Stimulated activated CD4-positive, alpha-beta T cell treated with anti-CD3 and anti-CD28 coated beads, Interleukin-15, amount 100 ng/mL, for 24 hours (primary cell): ENCODE measurements at places on chromosomes 6 and 20.
A peak's percentile ranks its signal among the peaks of the same experiment; 100 is the strongest.

DNA sequence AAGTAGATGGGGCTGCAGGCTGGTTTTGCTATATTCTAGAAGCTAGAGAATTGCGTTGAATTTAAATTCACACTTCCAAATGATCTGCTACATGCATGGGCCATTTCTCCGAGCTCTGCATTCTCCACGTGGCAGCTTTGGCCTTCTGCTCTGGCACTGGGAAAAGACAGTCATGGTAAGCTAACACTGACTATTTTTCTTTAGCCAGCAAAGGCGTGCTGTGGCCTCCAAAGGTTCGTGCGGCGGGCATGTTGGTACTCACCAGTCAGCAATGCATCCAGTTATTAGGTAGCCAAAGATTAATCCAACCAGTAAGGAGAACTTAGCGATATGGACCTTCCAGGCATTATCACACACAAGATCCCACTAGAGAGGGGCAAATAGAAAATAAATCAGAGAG is 41.4 kb downstream of the SLC22A23 start:
- no peak for DNase-seq

DNA sequence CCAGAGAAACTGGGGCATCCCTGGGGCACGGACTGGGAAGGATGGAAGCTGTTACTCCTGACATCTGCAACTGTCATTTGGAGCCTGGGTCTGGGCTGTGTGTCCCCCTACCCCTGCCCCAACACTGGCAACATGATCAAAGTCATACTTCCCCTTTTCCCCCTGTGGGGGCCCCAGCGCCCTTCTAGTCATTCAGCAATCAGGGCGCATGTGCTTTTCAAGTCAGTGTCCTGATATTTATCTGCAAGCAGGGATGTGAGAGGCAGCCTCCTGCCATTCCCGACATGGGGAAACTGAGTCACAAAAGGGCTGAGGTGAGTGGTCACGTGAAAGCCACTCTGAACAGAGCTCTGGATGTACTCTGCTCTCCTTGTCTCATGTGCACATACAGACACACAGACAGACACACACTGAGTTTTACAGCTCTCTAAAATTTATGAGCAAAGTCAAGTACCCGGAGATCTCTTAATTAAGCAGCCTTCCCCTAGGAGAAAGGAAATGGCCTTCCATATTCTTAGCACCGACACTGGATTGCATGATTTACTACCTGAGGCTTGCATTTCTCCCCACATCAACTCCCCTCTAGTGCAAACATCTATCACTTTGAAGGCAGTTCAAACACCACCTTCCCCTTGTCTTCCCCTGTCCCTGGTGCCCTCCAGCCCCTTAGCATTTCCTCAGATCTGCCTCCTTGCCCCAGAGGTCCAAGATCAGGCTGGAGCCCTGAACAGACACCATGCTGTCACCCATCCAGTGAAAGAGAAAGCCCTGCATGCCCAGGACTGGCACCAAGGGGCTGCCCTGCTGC is 170.7 kb downstream of the CDC5L start:
- no peak for DNase-seq

- no peak for DNase-seq
Measured at GRCh38 chr20:59334651-59335300, 34.4 kb downstream of the EDN3 start.

DNA sequence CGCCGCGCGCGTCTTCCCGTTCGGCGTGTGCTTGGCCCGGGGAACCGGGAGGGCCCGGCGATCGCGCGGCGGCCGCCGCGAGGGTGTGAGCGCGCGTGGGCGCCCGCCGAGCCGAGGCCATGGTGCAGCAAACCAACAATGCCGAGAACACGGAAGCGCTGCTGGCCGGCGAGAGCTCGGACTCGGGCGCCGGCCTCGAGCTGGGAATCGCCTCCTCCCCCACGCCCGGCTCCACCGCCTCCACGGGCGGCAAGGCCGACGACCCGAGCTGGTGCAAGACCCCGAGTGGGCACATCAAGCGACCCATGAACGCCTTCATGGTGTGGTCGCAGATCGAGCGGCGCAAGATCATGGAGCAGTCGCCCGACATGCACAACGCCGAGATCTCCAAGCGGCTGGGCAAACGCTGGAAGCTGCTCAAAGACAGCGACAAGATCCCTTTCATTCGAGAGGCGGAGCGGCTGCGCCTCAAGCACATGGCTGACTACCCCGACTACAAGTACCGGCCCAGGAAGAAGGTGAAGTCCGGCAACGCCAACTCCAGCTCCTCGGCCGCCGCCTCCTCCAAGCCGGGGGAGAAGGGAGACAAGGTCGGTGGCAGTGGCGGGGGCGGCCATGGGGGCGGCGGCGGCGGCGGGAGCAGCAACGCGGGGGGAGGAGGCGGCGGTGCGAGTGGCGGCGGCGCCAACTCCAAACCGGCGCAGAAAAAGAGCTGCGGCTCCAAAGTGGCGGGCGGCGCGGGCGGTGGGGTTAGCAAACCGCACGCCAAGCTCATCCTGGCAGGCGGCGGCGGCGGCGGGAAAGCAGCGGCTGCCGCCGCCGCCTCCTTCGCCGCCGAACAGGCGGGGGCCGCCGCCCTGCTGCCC is 1.1 kb downstream of the SOX4 start:
- DNase-seq = peak; percentile 54

DNA sequence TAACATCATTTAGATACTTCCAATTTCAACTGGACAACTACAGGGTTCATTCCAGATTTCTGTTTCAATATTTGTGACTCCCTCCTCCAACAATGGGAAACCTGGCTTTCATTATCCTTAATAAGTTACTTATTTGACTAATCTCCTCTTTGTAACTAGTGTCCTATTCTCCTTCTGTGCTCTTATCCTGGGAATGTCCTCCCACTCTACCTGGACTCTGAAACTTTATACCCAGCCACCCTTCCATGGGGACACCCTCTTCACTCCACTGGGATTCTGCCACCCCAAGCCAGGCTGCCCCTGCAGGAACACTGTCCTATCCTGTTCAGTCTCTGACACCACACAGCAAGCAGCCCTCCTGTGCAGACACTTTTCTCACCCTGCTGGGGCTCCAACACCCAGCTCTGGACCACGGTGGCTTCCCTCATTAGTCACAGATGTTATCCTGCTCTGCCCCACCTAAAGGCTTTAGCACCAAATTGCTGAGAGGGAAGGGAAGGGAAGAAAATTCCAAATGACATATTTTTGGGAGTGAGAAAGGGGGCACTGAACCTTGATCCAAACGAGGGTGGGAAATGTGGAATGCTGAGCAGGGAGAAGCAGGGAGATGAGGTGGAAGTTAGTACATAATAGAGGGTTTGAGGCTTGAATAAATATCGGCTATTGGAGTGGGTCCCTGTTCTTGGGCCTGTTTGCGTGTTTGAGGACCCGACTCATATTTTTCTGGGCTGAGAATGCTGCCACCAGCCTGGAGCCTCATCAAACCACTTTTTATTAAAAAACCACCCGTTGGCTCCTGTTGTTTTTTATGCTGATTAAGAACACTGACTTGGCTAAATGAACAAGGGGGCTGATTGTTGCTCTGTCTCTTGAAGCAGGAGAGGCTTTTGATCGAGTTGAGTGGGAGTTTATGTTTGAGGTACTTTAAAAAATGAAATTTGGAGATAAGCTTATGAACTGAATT is 54.0 kb upstream of the AKIRIN2 start:
- peak; percentile 13 for DNase-seq

DNA sequence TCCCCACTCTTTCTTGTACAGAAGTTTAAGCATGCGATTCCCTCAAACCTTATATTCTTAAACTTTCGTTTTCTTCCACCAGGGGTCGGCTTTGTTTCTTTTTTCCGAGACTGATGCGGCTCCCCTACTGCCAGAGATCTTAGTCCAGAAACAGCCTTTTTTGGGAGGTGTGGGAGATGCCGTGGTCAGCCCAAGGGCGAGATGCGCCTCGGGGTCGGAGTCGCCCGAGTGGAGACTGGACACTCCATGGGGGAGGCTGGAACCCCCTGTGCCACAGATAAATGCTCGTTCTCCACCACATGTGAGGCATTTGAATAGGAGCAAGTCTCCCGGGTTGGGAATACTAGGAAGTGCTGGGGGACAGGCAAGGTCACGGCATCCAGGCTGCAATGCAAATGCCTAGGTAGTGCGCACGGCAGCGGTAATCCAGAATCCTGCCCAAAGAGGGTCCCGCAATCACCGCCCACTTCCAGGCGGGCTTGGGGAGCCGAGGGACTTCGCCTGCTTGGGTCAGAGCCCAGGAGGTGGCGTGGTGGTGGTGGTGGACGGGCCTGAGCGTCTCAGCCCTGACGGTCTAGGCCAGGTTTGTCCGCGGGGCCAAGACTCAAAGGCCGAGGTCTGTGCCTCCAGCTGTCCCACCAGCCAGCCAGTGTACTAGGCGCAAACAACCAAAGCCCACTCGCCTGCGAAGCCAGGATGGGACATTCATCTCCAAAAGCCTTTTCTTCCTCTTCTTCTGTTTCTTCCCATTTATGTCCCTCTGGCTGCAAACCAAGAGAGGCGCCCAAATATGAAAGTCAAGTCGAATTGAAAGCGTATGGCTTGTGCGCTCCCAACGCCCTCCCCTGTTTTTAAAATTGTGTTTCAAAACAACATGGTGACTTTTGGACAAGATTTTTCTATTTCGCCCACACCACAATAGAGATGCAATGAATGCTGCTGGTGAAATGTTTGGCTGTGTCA is 39.3 kb upstream of the OSTM1 start:
- DNase-seq = peak; percentile 20
